ENCODE measurements at places on chromosomes 7 and 10.

GRCh38 chr7:27242154-27242553, 448 bp upstream of the EVX1 start:
- no peak for DNase-seq

- no peak for DNase-seq
Measured at GRCh38 chr10:81177651-81178244, 640.0 kb downstream of the SH2D4B start.

DNA sequence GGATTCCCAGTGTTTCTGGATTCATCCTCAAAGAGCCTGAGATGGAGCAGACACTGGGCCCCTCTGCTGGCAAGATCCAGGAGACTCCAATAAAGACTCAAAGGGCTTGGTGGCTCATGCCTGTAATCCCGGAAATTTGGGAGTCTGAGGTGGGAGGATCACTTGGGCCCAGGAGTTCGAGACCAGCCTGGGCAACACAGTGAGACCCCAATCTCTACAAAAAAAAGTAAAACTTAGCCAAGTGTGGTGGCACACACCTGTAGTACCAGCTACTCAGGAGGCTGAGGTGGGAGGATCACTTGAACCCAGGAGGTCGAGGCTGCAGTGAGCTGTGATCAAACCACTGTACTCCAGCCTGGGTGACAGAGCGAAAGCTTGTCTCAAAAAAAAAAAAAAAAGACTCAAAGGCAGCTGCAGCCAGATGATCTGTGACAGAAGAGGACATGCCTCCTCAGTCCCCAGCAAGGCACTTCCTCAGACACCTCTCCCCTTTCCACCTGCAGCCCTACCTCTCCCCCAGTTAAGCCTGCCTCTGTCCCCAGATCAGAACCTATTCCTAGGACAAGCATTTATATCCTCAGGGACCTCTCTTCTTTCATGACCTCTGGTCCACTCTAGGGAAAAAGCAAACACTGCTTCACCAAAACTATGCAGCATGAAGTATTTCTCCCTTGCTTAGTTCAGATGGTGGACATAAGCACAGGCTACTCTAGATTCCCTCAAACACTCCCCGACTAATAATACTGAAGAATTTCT, 27.9 kb downstream of the PDLIM1 start:
- no peak for DNase-seq

DNA sequence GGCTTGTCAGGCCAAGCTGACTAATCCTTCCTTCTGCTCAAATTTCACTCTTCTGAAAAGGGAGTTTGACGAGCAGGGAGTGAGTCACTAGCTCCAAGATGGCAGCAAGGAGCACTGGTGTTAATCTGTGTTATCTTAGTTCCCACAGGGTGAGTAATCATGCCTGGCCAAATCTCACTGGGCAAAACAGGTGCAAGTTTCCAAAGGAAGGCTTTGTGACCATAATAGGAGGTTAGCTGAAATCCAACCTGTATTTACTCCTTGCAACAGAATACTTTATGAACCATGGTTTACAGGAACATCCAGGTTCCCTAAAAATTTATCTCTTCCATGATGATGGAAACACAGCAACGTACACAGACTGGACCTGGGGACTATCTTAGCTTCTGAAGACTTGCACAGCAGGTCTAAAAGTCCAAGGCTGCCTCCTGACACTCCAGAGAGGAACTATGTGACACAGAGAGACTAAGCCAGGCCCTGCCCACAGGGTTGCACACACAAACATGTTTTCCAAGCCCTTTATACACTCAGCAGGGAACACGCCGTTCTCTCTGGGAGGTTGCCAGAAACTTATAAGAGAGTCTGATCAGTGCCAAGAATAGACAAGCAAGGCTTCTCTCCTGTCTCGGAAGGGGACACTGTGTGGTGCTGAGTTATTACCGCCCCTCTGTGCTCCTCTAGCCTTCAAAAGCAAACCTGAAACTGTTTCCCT, 46.3 kb downstream of the PDK4 start:
- DNase-seq, result no peak

DNA sequence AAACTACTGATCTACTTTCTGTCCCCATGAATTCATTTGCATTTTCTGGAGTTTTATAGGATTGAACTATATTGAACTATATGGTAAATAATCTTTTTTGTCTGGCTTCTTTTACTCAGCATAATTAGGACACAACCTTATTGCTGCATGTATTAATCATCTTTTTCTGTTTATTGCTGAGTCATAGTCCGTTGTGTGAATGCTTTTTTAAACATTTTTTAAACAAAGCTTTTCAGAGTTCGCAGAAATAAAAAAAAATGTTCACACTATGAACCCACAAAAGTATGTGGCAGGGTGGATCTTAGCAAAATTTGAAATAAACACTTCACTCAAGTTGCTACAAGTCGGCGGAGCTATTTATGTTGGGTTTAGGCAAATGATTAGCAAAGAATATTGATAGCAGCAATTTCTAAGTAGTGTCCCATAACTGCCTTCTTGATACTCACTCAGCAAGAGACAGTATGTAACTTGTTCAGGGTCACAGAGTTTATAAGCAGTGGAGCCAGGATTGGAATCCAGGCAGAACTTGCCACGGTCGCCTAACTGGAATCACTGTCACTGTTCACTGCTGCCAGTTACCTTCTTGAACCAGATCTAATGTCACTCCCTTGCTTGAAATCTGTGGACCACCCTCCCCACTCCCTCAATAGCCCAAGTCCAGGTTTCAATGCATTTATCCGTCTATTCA, 5.6 kb downstream of the CH25H start:
- no peak for DNase-seq

GRCh38 chr10:99854860-99855259, 72.4 kb downstream of the ABCC2 start:
- no peak for DNase-seq

DNA sequence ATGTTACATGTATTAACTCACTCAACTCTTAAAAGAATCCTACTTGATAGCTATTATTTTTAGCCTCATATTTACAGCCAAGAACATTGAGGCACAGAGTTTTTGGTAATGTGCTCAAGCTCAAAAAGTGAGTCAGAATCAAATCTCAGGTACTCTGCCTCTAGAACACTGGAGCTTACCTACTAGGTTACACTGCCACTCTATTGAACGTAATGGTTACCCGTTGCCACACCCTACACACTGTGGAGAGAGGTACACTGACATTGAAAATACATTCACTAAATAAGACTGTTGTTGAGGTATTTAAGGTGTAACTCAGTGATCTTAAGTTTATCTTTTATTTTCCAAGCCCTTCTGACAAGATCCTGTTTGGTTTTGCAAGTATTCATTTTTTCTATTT, 17.9 kb downstream of the SLC26A3 start:
- no peak for DNase-seq

- DNase-seq, result peak; percentile 67
Measured at GRCh38 chr7:108415821-108416536, 40.3 kb downstream of the NRCAM start.

GRCh38 chr10:28393956-28394568, 91.2 kb upstream of the MPP7 start:
- peak; percentile 37 for DNase-seq

DNA sequence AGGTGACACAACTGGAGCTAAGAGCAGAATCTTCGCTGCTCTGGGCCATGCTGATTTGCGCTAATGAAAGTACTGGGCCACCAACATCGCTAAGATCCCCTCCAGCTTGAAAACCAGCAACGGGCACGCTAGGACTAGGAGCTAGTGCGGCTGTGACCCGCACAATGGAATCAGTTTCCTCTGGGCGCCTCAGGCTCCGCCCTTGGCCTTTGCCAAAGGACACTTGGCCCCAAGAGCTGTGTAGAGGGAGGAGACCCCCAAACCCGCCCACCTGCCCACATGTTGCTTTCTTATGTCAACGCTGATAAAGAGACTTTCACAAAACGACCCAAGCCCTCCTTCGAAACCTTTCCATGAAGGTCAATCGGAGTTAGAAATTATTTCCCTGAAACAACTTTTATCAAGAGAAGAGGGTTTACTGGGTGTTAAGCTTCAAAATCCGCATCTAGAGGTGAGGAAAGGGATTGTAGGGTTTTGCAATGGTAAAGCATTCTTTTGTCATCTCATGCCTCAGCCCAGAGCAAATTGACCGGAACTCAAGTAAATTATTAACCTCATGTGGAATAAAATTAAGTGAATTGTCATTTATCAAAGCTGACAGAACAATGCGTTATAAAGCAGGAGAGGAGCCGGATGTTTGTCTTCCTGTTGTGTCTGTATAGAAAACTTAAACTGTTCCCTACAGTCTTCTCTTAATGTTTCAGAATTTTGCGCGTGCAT, 9.4 kb downstream of the ABCB5 start:
- no peak for DNase-seq

DNA sequence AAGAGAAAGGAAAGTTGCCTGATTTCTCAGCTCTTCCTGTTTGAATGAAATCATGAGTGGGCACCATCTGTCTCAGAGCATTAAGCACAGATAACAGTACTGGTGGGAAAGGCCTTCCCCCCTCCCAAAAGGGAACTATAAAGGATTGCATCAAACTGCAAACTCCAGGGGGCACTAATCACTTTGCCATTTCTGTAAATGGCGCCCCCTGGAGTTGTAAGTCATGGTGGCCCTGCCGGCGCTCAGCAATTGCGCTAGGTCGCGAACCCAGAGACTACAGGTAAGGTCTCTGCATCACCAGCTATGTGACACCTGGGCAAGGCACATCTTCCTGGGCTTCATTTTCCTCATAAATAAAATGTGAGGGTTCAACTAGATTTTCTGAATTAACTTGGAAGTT, 11.1 kb downstream of the LRRC4 start:
- peak; percentile 30 for DNase-seq

GRCh38 chr7:137932881-137933269, 69.0 kb downstream of the CREB3L2 start:
- DNase-seq, result no peak

GRCh38 chr7:47725031-47725780, 143.3 kb upstream of the TNS3 start:
- no peak for DNase-seq

- DNase-seq, result no peak
Measured at GRCh38 chr7:104758504-104758903, 255.5 kb upstream of the KMT2E start.

GRCh38 chr10:21831986-21832820, 171.3 kb downstream of the DNAJC1 start:
- no peak for DNase-seq

DNA sequence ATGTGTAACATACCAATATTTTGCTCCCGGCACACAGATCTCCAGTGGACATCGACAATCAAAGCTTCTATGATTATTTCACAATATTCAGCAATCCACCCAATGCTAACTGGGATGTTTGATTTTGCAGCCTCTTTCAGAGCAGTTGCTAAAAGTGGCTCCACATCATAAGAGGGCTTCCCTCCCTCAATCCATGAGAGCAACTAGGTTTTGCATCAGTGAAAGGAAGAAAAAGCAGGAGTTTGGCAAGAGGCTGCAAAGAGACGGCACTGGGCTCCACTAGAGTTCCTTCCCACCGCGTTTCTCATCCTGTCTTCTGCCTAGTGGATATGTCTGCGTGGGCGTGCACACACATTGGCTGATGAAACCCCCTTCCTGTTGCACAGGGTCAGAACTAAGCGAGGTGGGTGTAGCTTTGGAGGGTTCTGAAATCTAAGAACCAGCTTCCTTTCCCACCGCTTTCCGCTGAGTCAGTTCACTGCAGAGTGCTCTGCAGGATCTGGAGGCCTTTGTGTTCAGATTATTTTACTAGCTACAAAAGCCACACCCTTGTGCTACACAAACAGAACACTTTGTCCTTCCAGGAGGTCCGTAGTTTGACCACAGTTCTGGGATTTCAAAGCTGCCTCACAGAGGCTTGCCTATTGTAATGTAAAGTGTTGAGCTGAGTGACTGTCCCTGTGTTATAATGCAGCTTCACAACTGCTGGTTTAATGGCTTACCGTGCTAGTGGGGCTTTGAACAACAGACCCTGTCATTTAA, 28.1 kb downstream of the ARL4A start:
- DNase-seq, result peak; percentile 44

- no peak for DNase-seq
Measured at GRCh38 chr10:122647383-122647968, 52.2 kb downstream of the C10orf120 start.

DNA sequence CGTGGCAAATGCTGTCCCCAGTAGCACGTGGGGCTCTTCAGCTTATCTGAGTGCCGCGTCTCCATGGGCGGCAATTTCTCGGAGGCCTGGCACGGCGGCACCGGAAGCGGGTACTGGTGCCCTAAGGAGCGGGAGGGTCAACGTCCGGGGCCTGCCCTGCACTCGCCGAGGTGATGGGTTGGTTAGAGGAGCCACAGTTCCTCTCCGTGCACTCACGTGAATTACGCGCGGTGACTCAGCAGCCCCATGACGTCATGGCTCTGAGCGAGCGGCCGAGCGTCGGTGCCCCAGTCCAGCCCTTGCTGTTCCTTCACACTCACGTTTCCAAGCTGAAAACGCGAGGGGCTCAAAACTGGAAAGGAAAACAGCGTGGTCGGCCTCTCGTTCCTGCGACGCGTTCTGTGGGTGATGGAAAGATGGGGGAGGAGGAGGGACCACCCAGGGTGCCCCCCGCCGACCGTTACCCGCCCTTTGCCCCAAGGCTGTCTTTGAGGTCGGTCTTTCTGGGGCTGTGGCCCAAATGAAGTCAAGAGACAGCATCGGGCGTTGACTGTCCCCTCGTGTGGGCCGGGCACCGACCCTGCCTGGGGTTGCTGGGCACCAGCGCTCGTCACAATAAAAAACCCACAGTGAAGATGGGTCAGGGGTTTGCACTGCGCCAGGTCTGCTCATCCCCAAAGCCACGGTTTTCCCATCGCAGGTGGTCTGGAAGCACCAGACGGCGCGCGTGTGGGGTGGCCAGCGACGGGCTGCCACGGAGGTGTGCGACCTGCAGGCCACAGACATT, 70.4 kb upstream of the CFAP46 start:
- no peak for DNase-seq

- DNase-seq, result no peak
Measured at GRCh38 chr7:196283-196682, 3.9 kb downstream of the FAM20C start.

GRCh38 chr10:21518641-21519396, 6.7 kb downstream of the SKIDA1 start:
- DNase-seq, result no peak

DNA sequence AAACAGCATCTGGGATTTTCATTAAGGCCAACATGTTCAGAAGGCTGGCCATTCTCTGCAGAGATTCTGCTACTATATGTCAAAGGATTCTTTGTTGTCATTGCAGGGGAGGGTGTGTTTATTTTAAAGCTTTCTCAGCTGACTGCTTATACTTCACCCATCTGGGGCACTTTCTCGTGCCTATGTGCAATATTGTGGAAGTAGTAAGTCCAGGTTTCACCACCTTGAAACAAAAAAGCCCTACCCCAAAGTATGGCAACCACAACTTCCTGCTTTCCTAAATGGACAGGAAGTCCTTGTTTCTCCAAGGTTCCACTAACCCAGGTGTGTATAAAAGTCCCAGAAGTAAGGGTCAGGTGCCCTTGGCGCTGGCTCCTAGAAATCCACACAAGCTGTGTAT, 58.7 kb upstream of the COL1A2 start:
- DNase-seq, result no peak
